RWPE2 (cell line): ENCODE measurements at places on chromosomes 1 and 21.
A peak's percentile ranks its signal among the peaks of the same experiment; 100 is the strongest.

DNA sequence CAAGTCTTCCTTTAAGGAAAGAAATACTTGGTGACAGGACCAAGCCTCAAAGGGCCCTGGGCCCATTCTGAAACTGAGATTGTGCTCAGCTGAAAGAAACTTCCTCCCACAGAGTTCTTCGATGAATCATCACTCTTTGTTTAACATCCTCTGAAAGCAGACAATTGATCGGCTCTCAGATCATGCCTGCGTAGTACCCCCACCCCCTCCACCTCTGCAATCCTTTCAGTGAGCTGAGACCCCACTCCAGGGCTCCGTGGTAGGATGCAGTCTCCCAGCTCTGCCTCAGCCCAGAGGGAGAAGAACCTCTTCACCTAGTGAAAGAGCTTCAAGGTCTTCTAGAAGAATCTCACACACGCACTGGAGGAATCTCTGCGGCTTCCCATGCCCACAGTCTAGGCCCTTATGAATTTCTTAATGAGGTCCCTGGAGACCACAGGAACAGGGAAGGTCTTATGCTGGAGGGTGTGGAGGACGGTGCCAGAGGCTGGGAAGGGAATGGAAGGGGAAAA is 104.9 kb upstream of the SOD1 start:
- DNase-seq: no peak

GRCh38 chr1:181784039-181784683 is 277.4 kb downstream of the ZNF648 start:
- DNase-seq: no peak

DNA sequence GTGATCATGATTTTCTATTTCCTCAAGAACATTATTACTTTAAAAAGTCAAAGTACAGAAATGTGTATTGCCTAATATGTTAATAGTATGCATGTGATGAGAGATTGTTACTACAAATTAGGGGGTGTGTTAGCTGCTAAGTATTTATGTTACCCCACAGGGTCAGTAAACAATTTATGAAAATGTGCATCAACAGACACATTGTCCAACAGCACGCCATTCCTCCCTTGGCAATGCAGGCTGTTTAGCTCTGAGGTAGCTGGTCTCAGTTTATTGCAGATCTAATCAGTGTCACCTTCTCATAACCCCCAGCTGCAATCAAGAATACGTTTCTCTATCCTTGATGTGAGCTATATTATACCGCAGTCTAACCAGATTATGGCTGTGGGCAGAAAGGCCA is 99.4 kb downstream of the TNR start:
- DNase-seq: no peak

GRCh38 chr1:198030682-198031081 is 113.5 kb downstream of the LHX9 start:
- no peak for DNase-seq

- DNase-seq: peak; percentile 89
Observed at GRCh38 chr1:54323324-54323739, 82.9 kb downstream of the SSBP3 start.

DNA sequence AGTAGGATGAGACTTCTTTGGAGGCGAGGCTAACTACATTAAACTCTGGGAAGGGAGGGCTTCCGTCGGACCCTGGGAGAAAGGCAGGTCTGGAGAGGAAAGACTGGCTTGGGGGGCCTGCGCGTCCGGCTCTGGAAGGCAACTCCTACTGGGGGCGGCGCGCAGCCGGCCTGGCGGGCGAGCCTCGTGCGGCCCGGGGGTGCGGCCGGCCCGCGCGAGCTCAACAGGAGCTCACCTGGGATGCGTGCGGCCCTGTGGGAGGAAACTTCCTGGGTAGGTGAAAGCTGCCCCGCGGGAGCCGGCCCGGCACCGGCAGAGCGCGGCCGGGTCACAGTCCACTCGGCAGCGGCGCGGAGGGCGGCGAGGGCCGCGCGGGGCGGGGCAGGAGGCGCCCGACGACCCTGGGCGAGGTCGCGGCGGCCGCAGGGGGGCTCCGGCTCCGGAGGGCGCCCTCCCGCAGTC is 449 bp downstream of the EPS15 start:
- DNase-seq: peak; percentile 80

GRCh38 chr1:212914789-212915188 is 35.6 kb upstream of the VASH2 start:
- no peak for DNase-seq

- DNase-seq: no peak
Observed at GRCh38 chr1:9529190-9529589, 10.1 kb upstream of the SLC25A33 start.

DNA sequence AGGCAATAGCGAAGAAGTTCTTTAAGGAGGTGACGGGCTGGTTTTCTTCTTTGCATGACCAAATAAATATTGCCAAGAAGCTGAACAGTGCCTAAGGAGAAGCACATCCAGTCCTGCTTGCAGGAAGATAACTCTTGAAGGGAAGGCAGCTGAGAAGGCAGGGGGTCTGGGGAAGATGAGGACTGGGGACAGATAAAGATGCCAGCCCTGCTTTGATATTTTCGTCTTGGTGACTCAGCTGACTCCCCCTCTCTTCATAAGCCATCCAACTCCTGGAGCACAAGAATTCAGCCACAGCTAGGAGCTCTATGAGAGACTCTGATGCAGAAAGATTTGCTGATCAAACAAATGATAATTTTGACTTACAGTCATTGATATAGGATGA is 3.4 kb downstream of the CFAP45 start:
- DNase-seq: no peak

GRCh38 chr1:53265581-53265980 is 27.3 kb upstream of the MAGOH start:
- DNase-seq: no peak
